AG09309 (cell line): ENCODE measurements at places on chromosomes 12 and 14.

GRCh38 chr12:52280319-52280795, 5.9 kb downstream of the KRT86 start:
- peak; percentile 95 for DNase-seq

- no peak for DNase-seq
Measured at GRCh38 chr14:92441751-92442504, 71.7 kb upstream of the RIN3 start.

- no peak for DNase-seq
Measured at GRCh38 chr12:26273811-26274210, 78.4 kb downstream of the SSPN start.

- no peak for DNase-seq
Measured at GRCh38 chr14:95319312-95320077, at the start of gene CLMN. Gene CLMN (minus strand): TSS chr14:95319908. CDS start chr14:95319792, 116 bp downstream.

- DNase-seq, result no peak
Measured at GRCh38 chr14:71271166-71271945, 364.1 kb downstream of the PCNX1 start.

- no peak for DNase-seq
Measured at GRCh38 chr14:84403585-84403984, 1126.4 kb upstream of the FLRT2 start.

DNA sequence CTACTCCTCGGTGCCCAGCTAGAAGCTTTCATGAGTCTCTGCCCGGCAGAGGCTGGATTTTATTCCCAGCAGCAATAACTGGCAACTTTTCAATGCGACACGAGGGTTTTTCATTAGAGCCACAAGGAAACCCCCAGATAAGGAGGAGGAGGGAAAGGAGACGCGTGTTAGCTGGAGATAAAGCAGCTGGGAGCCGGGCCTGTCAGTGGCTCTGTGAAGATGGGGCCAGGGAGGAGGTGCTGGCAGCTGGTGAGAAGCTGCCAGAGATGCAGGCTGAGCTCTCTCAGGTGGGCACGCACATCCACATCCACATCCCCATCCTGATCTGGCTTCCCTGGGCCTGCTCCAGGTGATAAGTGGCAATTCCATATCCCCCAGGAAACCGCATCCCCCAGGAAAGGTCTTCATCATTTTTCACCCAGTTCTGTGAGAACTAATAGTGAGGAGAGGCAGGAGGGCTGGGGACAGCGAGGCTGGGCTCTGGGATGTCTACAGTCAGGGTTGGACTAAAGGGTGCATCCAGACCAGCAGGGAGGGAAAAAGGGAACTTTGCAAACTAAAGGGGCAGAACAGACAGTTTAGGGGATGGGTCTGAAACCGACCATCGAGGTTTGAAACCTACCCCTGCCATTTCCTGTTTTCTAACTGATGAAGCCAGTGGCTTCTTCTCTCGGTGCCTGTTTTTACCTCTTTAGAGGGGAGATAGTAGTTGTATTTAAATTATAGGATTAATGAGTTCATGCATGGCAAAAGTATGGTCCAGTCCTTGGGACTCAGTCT, 413.2 kb downstream of the DPF3 start:
- DNase-seq, result no peak

DNA sequence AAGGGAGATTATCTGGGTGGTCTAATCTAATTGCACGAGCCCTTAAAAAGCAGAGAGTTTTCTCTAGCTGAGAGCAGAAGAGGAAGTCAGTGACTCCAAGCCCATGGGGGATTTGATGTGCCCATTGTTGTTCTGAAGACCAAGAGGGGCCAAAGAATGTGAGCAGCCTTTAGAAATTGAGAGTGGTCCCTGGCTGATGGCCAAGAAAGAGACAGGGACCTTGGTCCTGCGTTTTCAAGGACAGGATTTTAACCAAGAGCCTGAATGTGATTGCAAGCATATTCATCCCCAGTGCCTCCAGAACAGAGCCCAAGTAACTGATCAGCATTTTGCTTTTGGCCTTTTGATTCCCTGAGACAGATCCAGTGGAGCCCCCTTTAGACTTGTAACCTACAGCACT, 1353.9 kb downstream of the AACS start:
- DNase-seq, result no peak
